Bronchial epithelial cell (primary cell): ENCODE measurements at places on chromosomes 7 and 10.

- no peak for DNase-seq
Observed at GRCh38 chr10:77421591-77421990, 216.0 kb downstream of the KCNMA1 start.

DNA sequence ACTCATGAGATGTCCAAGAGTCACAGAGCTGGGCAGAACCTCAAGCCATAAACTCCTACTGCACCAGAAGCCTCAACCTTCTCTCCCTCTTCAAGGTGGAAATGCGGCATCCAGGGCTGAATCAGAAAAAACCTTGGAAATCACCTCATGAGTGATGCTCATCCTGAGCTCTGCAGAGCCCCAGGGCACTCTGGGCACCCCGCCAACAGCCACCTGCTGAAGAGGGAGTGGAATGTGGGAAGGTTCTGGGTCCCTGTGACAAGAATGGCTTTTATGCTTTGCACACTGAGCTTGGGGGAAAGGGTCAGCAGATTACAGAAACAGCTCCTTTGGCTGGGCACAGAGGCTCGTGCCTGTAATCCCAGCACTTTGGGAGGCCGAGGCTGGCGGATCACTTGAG is 18.8 kb downstream of the NUDT1 start:
- peak; percentile 83 for DNase-seq

DNA sequence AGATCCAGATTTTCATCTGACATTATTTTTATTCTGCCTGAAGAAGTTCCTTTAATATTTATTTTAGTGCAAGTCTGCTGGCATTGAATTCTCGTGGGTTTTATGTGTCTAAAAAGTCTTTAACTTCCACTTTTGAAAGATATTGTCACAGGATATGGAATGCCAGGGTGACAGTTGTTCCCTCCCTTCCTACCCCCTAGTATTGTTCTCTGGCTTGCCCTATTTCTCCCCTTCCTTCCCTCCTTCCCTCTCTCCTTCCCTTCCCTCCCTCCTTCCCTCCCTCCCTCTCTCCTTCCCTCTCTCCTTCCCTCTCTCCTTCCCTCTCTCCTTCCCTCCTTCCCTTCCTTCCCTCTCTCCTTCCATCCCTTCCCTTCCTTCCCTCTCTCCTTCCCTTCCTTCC is 14.9 kb downstream of the OLAH start:
- no peak for DNase-seq

- DNase-seq = no peak
Observed at GRCh38 chr7:105886776-105887175, 10.4 kb upstream of the ATXN7L1 start.

GRCh38 chr7:45626441-45627430 is 52.6 kb downstream of the ADCY1 start:
- DNase-seq = no peak

DNA sequence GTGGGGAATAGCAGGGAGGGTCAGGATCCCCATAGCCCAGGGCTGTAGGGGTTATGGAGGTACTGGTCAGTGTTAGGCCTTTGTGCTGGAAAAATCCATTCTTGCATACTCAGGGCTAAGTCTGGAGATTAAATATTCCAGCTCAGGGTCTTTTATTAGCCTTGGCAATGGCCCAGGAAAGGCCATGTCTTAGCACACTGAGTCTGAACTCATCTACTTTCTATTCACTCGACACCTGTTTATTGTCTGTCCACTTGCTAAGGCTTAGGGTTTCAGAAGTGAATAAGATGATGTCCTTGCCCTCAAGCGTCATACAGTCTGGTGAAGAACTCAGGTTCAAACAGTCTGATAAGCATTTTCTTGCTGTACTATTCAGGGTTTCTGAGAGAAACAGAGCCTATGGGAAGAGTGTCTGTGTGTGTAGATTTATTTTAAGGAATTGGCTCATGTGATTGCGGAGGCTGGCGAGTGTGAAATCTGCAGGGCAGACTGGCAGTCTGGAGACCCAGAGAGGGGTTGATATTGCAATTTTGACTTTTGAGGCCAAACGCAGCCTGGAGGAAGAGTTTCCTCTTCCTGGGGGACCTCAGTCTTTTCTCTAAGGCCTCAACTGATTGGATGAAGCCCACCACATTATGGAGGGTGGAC is 135.8 kb downstream of the RAMP3 start:
- DNase-seq = no peak

DNA sequence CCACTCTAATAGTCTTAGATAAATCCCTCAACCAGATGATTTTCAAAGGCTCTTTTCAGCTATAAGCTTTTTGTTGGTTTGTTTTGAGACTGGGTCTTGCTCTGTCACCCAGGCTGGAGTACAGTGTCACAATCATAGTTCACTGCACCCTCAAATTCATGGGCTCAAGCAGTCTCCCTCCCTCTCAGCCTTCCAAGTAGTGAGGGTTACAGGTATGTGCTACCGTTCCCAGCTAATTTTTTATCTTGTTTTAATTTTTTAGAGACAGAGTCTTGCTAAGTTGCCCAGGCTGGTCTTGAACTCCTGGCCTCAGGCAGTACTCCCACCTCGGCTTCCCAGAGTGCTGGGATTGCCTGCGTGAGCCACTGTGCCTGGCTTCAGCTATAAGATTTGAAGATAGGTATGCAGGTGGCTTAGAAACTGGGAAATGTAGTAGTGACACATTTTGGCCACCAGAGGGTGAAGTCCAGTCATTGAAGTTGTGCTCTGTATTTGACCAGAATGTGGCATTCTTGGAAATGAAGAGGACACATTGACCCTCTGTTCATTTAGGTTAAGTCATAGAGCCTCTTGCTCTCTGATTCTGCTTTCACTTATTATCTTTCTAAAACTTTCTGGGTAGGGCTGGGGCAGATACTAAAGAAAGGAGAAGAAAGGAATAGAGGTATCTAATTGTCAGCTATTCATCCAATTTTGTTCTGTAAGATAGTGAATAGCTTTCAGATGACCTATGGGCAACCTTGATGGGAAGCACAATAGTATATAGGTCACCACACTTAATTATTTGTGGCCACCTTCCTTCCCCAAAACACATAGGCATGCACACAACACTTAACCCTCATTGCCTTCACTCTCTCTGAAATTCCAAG is 36.0 kb downstream of the R3HCC1L start:
- DNase-seq = peak; percentile 62

GRCh38 chr10:125609859-125610258 is 73.1 kb downstream of the TEX36 start:
- no peak for DNase-seq

GRCh38 chr10:130416334-130417150 is 280.4 kb downstream of the GLRX3 start:
- no peak for DNase-seq
